Renal cortical epithelial cell (primary cell): ENCODE measurements at places on chromosomes 7 and 10.

DNA sequence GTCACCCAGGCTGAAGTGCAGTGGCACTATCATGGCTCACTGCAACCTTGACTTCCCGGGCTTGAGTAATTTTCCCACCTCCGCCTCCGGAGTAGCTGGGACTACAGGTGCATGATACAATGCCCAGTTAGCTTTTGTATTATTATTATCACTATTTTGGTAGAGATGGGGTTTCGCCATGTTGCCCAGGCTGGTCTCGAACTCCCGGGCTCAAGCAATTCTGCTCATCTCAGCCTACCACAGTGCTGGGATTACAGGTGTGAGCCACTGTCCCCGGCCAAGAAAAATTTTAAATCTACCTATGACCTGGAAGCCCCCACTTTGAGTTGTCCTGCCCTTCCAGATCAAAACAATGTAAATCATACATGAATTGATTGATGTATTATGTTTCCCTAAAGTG is 38.8 kb downstream of the CCDC6 start:
- DNase-seq = no peak

DNA sequence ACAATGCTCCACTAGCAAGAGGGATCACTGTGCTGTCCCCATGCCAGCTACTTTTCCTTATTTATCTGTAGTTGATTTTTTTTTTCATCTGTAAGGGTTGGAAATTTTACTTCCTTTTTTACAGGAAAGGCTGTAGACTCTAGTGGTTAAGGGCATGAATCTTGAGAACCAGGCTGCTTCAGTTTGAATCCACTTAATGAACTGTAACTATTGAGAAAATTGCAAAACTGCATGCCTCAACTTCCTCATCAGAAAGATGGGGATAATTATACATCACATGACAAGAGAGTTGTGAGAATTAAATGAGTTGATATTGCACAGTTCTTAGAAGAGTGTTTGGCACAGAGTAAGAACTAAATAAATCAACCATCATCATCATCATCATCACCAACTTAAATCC is 106.4 kb upstream of the GSDME start:
- no peak for DNase-seq

GRCh38 chr10:126749015-126749655 is 78.6 kb upstream of the C10orf90 start:
- DNase-seq = peak; percentile 66

GRCh38 chr7:26724795-26725194 is 139.6 kb downstream of the SKAP2 start:
- DNase-seq = no peak

GRCh38 chr10:21174715-21175495 is 277.8 kb upstream of the NEBL start:
- no peak for DNase-seq

DNA sequence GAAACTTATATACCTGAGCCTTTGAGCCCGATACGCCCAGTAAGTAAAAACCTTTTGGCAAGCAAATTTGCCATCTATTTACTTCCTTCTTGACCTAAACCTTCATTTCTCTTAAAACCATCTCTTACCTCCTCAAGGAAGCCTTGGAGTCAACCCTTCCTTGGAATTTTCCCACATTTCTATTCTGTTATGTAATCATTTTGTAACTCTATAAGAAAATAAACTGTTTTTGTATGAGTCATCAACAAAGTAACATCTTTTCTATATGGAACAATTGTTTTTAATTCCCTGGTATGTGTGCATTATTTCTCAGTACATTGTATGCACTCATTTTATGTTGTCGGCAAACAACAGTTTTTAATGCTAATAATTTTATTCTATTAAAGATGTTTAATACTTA is 162.0 kb downstream of the TEX36 start:
- no peak for DNase-seq

DNA sequence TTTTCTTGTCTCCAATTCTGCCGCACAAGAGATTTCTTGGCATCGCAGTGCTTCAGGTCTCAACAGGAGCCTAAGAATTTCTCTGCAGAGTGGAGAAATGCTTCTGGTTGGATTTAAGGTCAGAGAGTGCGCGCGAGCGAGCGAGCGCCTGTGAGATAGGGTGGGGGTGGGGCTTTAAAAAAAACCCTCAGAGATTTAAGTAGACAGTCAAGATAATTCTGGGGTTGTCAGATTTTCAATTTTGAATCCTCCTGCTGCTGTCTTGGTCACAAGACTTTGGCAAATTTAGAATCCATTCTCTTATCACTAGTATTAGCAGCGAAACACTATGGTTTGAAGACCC is 49.7 kb downstream of the CPEB3 start:
- peak; percentile 18 for DNase-seq

DNA sequence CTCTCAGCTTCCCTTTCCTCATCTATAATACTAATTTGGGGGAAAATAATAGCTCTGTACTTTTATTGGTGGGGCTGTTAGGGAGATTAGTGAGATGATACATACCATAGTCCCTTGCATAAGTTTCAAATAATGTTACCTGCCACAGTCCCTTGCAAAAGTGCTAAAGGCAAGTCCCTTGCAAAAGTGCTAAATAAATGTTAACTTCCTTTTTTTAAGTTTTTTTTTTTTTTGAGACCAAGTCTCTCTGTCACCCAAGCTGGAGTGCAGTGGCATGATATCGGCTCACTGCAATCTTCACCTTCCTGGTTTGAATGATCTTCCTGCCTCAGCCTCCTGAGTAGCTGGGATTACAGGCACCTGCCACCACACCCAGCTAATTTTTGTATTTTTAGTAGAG is 43.4 kb upstream of the SRGN start:
- no peak for DNase-seq

DNA sequence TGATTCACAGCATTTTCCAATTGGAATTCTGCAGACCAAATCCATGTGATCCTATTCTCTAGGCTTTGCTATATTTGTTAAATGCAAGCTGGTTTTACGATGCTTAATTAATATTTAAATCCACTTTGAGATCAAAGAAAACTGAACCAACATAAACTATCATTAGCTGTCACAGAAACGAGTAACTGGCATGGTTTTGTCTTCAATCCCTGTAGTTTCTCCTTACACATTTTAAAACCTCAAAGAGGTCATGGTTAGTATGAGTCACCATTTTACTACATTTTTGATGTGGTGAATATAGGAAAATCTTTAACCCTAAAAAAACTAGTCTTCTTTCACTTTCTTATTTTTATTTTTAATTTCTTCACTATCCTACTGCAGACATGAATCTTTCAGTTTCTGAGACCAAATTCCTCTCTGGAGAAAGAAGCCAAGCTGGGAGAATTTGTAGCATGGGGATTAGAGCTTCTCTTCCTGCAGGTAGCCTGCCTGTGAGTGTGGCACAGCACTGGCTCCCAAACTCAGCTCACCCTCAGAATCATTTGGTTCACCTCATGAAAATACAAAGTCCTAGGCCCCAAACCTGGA is 8.7 kb upstream of the LIPM start:
- DNase-seq = peak; percentile 69

- no peak for DNase-seq
Observed at GRCh38 chr10:10564081-10564794, 453.4 kb upstream of the CELF2 start.
